ENCODE measurements at places on chromosomes 16 and 17.

GRCh38 chr16:83813823-83814658 lies 6.3 kb downstream of the HSBP1 start:
- no peak for DNase-seq

DNA sequence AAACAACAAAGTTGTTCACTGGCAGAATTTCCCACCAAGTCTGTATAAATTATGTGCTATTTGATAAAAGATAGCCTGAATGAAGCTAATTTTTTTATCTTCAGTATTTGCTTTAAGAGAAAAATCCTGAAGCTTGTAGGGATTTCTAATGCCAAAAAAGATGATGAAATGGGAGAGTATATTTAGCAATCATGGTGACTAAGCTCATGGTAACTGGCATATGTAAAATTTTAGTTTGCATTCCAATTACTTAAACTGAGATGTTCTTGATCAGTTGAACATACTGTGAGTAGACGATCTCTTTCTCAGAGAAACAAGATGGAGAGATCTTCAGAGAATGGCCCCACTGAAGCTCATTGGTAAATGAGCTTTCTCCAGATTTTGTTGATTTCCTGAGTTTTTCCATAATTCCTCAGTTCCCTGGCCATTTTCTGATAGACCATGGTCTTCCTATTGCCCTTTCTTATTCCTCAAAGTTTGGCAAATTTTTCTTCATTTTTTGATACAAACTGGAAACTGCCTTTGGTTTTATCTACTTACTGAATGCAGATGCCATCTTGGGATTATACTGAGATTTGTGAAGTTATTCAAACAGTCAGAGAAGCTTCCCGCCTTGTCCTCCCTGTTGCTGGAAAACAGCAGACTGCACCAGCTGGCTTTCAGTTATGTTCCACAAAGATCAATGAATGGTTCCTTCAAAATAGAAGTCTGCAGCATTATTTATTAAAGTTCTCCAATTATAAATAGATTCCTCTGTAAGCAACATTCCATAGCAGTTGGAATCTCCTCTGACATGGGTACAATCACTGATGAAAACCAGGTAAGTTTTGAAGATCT lies 68.3 kb upstream of the ALOX12 start:
- peak; percentile 65 for DNase-seq

DNA sequence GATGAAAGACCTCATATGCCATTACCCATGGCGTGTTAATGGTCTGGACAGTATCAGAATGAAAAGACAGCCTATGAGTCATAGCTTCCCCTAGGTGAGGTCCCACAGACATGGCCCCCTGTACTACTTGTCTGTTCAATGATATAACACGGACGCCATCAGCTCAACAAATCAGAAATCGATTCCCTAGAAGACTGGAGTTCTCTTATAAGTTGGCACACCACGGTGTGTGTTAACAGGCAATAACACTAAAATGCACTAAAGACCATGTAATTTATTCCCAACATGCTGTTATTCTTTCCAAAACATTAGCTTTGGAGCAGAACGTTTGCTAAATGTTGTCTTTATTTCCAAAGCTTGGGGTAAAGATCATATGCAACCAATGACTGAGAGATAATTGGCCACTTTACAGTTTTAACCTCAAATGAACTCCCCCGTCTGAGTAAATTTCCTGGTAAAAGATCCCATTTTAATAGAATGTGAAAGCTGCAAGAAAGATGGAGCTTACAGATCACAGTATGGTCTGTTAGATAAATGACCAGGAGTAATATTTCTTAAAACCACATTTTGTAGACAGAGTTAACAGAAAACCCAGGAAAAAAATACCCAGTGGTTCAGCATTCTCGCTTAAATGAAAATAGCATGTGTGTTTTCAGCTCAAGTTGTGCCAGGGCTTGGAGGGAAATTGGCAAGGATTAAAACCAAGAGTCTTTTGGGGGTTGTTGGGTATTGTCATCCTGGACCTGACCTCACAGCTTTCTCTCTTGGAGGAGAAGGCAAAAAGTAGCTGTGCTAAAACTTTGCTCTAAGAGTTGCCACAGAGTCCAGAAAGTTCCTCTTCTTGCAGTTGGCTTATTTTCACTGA lies 65.9 kb downstream of the PCTP start:
- DNase-seq, result no peak

- no peak for DNase-seq
Observed at GRCh38 chr16:30581457-30581856, 4.0 kb downstream of the ZNF785 start.

- DNase-seq, result no peak
Observed at GRCh38 chr17:2025622-2026309, 632 bp upstream of the RTN4RL1 start.

DNA sequence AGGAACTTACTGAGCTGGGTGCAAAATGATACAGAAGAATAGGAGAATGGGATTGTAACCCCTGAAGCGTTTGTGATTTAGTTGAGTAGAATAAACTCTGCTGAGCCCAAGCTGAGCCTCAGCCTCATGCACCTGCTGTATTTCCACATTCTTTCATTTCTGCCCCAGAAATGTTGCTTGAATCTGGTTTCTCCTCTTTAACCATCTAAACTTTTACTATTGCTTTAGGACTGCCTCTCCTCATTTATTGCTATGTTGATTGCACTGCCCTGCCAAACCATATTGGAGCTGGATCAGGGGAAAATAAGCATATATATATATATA lies 64.8 kb downstream of the PITPNC1 start:
- DNase-seq, result no peak

- DNase-seq, result no peak
Observed at GRCh38 chr17:1160591-1161390, 19.0 kb downstream of the ABR start.

DNA sequence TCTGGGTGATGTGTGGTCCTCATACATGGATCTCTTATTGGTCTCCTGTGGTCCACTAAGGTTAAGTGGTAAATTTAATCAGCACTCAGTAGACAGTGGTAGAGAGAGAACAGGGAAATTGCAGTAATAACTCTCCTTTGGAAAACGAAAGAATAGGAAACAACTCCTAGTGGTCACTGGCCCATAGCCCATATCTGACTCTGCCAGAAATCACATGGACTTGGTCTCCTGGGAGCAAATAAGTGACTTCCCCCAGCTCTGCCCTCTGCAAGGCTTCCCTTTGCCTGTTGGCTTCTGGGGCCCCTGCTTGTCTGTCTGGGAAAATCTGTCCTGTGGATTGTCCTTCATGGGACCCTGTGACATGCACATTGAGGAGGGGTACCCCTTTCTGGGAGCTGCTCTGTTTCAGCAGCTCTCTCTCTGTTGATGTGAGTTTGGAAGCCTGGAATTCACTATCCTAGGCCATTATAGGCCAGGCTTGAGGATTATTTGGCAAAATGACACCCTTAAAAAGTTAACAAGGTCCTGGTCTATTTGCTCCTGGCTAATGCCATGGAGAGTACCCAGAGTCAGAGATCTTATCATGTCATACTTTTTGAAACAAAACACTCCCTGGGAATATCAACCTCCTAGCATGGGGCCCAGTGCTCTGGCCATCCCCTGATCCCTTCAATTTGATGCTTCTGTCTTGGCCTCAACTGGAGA lies 58.0 kb upstream of the HNF1B start:
- peak; percentile 78 for DNase-seq

DNA sequence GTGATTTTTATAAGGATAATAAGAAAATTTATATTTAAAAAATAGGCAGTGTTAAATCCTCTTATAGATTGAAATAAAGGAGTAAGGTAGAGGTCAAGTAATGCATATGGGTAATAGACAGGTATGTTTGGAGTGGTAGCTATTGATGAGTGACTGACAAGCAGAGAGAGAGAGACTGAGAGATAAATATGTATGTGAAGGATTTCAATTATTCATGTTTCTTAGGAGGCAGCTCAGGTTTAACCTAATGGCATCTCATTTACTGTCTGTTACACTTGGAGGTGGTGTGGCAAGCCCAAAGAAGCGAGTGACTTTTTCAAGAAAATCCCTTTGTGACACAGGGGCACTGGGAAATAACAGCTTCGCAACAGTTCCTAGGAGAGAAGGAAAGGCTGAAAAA lies 120.2 kb downstream of the KIF2B start:
- no peak for DNase-seq

DNA sequence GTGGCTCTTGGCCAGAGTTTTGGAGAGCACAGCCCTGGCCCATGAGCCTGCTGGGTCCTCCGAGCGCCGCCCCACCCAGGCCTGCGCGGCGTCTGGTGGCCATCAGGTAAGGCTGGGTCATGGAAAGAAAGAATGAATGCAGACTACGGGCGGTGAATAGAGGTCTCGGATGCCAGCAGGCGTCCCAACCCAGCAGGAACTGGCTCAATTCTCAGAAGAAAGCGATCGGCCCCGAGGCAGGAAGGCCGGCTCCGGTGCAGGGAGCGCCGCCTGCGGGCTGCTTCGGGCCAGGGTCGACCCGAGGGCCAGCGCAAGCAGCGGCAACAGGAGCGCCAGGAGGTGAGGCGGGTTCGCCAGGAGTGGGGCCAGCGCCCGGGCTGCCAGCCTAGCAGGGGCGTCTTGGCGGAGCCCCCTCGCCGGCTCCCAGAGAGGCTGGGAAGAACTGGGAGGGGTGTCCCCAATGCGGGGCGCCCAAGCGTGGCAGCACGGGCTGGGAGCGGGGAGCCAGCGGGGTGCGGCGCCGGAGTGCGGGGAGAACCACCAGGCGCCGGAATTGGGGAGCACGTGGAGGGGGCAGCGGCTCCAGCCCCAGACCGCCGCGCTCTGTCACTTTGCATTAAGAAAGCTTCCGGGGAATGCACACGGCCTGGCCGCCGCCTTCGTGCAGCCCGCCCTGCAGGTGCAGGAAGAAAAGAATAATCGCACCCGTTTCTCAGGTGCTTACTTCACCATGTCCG lies 7.1 kb upstream of the TMC5 start:
- DNase-seq, result no peak

Measured in stromal cell of bone marrow (primary cell).